Neuronal stem cell (in vitro differentiated cells): ENCODE measurements at places on chromosomes 16 and 17.

DNA sequence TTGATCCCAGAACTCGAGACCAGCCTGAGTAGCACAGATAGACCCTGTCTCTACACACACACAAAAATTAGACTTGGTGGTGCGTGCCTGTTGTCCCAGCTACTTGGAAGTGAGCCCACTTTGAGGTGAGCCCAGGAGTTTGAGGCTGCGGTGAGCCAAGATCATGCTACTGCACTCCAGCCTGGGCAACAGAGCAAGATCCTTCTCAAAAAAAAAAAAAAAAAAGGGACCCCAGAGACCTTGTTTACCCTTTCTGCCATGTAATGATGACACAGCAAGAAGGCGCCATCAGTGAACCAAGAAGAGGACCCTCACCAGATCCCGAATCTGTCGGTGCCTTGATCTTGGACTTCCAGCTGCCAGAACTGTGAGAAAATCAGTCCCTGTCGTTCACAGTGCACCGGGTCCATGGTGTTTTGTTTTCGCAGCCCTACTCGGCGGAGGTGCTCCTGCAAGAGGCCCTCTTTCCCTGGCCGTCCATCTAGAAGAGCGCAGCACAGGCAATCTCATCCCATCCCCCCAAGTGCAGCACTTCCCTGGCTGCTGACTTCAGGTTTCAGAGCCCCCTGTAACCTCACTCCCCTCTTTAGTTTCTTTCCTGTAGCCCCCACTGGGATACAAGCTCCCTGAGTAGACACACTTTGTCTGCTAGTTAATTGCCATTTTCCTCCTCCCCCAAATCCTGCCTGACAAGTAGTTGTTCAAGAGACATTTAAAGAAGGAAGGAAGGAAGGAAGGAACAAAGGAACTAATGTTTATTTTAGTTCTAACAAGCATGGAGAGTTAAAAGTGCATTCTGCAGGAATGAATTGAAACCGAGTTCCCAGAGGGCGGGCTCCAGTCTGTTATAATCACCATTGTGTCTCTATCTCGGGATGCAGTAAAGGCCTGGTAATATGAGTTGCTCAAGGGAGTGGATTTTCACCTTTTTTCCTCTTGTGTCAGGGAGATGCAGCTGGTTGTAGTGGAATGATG, 115.3 kb downstream of the SNX29 start:
- peak; percentile 54 for DNase-seq

DNA sequence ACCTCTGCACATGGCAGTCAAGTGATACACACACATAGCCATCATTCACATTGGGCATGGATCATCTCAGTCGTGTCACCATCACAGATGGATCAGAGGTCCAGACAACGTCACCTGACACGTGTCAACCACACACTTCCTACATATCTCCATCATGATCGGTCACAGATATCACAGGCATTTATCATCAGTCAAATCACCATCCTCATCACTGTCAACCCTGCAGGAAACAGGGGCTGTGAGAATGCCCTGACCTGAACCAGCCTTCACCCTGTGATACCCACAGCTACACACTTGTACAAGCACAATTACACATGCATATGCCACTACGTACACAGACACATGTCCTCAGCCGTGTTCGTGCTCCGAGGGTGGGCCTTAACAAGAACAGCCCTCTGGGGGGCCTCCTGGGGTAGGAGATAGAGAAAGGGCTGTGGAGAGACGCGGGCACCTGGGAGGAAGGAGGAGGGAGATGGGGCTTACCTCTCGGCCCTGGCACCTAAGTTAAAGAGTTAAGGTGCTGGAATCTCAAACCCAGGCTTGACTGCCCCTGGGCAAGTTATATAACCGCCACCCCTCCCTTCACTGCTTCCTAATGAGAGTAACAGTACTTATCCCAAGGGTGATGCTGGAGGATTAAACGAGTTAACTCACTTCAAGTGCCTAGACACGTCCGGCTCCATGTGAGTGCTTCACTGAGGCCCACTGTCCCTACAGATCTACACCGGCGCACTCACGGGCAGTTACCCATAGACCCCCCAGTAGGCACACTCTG, 1.1 kb downstream of the SLC12A4 start:
- no peak for DNase-seq

- no peak for DNase-seq
Measured at GRCh38 chr16:85750146-85750826, 610 bp downstream of the C16orf74 start.

DNA sequence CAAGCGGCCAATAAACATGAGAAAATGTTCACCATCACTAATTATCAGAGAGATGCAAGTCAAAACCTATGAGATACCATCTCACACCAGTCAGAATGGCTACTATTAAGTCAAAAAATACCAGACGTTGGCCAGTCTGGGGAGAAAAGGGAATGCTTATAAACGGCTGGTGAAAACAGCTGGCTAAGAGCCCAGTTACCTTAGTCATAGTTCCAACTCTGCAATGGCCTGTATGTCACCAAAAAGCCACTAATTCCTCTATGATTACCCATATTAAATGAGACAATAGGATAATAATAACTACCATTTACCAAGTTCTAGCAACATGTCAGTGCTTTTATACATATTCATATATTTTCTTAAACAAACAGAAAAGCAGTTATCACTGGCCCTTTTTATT, 42.9 kb upstream of the CDRT4 start:
- DNase-seq, result no peak

DNA sequence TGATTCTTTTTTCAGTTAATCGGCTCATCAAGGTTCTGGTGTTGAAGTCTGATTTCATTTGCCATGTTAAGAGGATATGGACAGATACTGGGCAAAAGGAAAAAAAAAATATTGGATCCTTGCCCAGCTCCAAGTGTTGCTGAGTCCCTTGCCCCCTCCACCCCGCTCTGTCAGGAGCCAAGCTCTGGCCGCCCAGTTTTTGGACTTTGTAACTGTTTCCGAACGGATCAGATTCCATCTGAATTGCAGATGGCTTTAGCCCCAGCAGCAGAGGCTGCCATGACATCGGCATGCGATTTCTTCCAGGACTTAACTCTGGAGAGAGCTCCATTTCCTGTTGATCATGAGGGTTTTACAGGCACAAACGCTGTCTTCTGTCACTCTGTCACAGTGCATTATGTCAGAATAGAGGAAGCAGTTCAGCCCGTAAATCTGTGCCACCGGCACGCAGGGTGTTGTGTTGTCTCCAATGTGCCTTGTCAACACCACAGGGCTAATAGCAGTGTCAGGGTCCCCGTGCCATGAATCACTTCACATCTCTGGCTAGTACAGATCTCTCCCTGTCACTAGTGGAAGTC, 615.6 kb downstream of the MAF start:
- DNase-seq, result no peak

DNA sequence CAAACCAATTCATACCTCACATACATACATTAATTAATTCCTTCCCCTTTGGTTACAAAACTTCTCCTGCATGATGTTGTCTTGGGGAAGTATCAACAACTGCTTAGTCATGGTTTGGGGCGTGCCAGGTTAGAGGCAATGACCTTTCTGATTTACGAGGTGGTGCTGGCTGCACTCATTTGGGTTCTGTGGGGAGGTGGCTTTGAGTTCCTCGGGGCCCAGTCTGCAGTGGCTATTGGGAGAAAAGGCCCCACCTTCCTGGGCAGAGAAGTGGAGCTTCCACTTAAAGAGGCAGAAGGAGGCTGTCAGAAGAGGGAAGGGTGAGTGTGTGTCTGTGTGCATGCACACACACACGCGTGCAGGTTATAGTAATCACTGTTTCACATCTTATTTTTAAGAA, 10.2 kb upstream of the ETV4 start:
- no peak for DNase-seq

DNA sequence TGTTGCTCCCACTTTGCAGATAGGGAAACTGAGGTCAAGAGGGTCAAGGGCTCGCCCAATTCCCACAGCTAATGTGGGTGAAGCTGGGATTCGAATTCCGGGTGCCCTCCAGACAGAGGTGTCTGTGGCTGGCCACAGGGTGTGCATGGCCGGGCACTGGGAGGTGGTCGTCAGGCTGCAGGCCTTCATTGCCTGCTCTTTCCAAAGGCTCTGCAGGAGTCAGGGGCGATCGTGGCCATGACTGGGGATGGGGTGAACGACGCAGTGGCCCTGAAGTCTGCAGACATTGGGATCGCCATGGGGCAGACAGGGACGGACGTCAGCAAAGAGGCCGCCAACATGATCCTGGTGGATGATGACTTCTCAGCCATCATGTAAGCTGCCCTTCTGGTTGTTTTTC, 49.8 kb downstream of the MEAK7 start:
- DNase-seq, result no peak
